AG10803 (cell line): ENCODE measurements at places on chromosomes 5 and 9.

- DNase-seq: peak; percentile 33
Observed at GRCh38 chr9:93451849-93452709, 594 bp downstream of the FAM120A start.

GRCh38 chr9:135320943-135321342, 158.6 kb upstream of the PPP1R26 start:
- DNase-seq: no peak

- DNase-seq: no peak
Observed at GRCh38 chr9:121237916-121238315, 30.0 kb upstream of the GSN start.

DNA sequence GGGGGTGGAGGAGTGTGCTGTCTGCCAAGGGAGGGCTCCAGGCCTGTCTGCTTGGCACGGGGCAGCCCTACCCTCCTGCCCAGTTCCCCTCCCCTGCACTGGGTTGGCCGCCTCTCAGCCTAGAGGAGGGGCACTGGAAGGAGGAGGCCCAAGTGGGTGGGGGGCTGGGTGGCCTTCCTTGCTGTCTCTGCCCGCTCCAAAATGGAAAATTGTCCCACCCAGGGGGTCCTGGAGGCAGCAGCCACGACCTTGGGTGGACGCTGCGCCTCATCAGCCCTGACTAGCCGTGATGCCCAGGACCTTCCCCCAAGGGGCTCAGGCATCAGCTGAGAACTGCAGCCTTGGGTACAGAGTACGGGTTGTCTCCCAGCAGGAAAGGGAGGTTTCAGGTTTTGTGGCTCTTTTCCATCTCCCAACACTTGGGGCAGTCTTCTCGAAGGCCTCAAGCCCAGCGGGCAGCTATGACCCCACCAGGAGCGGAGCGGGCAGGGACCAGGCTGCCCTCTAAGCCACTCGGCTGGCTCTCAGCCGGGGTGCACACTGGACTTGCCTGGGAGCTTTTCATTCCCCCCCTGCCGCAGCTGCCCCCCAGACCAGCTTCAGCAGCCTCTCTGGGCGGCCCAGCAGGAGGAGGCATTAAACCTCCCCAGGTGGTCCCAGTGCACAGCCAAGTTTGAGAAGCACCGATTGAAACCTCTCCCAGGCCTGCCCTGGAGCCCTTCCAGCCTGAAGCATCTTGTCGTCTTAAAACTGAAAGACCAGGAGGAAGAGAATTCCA, 20.6 kb downstream of the NTNG2 start:
- DNase-seq: no peak

DNA sequence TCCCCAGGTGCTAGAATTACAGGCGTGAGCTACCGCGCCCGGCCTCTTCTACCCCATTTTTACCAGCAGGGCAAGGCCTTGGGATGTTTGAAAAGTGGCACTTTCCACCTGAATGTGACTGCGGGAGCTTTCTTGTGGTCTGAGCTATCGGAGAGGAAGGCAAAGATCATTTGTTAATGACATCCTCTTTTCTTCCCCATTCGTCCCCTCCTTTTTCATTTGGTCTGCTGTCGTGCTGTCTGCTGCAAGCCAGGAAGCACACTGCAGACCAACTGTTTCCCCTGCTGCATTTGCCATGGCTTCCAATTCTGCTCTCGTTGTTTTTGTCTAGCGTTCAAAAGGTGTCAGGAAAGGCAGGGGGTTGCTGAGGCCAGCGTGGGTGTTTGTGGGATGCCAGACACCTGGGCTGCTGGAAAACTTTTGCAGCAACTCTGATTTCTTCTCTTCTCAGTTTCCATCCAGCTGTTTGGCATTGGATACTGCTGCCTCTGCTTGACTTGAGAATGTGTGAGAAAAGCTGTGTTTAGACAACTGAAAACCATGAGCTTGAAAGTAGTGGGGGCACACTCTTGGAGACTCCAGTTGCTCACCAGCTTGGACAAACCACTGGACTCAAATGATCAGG, 196.4 kb upstream of the MSX2 start:
- DNase-seq: no peak

GRCh38 chr9:134698587-134699342, 57.2 kb downstream of the COL5A1 start:
- peak; percentile 39 for DNase-seq
